ENCODE measurements at places on chromosomes 2 and 18. TPM values are rescaled to one million over a fixed set of nuclear protein-coding genes. Genes with fewer than 3 reads are reported as not detected.

The FAM228A gene
- 0.27 TPM for total RNA-seq

DNA sequence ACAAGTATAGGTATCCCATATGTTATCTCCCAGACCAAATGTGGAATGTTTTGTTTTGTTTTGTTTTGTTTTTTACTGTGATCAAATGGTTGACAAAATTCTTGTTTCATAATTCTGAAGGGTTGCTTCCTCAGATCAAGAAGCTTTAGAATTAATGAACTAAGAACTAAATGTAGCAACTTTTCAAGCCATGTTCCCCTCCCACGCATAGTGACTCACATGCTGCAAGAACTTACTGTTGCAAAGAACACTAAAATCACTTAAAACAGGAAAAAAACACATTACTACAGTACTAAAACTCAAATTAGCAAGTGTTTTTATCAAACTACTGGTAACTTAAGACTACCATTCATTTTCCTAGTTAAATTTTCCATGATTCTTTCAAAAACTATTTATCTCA, 30.6 kb downstream of the HNRNPLL start:
- no peak for DNase-seq

The LINC00305 gene
- not detected for total RNA-seq

The MRPL53 gene
- total RNA-seq, result 61.5 TPM

DNA sequence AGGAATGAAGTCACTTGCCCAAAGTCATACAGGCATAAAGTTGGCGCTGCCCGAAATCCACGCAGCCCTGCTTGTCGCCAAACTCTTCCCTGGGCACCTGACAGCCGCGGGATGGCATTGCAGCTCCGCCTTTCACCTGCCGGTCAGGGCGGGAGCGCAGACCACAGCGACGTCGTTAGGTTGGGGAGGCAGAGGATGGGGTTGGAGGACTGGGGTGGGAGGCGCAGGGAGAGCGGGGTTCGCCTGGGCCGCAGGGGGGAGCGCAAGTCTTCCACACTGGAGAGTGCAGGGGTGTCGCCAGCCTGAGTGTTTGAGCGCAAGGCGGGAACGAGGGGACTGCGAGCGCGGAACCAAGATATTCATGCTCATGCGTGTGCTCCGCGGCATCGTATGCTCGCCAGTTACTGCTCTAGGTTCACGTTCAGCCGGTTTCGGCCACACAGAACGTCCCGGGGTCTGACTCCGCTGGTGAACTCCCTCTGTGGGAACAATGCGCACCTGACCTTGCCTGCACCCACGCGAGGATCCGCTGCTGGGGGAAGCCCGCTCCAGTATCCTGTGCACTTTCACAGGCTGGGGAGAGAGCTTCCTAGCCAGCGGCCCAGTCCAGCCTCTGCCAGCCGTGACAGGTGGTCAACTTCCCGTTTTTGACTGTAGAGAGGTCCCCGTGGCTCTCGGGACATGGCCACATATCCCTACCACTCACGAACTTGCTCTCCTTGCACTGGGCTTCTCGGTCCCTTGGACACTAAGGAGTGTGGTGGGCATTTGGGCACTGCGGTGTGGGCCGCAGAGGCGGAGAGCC, 767 bp upstream of the NPPC start:
- DNase-seq, result no peak

DNA sequence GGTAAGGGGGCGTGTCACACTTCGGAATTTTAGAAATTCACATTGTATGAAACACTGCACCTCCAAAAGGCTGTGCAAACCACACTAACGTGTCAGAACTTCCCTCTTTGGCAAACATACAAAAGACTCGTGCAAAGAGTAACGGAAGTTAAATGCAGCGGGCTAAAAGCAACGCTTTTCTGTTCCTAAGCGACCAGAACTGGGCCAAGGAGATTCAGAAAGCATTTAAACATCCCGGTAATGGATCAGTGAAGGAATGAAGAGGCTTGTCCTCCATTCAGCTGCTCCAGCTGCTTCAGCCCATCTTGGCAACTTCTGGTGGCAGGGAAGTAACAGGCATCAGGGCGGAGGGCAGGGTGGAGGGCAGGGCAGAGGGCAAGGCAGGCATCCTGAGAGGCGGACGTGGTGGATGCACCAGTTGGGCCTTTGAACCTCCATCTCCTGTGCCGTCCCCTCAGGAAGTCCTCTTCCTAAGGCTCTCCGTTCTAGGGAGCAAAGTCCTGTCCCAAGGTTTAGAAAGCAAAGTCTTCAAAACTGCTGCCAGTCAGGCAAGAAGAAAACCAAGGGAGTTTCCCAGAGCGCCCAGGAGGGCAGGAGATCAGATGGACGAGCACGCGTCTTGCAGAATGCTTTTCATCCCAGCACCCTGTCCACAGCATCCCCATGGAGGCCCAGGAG, 230.7 kb downstream of the ZNF516 start:
- DNase-seq, result no peak

- no peak for DNase-seq
These were observed 1.1 kb upstream of the HOXD11 start for GRCh38 chr2:176105730-176106580.

The FAM110C gene
- total RNA-seq, result not detected

DNA sequence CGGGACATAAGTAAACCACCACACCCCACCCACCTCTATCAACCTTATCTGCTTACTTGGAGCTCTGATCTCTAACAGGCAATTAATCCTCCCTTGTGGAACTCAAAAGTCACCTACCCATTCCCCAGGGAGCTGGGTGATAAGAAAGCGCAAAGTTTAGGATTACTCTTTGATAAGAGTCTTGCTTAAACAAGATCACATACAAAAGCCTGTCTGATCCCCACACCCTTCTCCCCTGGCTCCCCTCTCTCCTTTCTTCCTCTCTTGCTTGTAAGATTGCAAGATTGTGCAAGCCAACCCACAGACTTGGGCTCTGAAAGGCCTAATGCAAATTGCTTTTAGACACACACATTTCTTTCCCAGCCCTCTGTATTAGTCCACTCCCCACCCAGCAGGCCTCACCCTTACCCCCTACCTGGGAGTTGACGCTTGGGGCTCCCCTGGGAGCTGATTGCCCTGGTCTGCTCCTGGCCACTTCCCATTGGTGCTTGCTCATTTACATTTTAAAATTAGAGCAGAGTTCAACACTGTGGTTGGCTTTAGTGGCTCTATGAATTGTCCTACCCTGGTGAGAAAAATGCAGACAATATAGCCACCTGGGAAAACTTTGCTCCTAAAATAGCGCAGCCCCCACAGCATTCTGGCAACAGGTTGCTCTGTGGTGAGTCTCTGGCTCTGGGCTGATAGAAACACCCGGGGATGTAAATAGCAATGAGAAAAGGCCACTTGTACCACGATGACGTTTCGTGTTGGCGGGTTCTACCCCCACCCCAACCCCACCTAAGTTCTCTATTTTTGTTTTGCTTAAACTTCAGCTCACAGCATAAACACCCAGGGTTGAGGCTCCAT, 92.8 kb upstream of the MSH2 start:
- DNase-seq, result peak; percentile 73

DNA sequence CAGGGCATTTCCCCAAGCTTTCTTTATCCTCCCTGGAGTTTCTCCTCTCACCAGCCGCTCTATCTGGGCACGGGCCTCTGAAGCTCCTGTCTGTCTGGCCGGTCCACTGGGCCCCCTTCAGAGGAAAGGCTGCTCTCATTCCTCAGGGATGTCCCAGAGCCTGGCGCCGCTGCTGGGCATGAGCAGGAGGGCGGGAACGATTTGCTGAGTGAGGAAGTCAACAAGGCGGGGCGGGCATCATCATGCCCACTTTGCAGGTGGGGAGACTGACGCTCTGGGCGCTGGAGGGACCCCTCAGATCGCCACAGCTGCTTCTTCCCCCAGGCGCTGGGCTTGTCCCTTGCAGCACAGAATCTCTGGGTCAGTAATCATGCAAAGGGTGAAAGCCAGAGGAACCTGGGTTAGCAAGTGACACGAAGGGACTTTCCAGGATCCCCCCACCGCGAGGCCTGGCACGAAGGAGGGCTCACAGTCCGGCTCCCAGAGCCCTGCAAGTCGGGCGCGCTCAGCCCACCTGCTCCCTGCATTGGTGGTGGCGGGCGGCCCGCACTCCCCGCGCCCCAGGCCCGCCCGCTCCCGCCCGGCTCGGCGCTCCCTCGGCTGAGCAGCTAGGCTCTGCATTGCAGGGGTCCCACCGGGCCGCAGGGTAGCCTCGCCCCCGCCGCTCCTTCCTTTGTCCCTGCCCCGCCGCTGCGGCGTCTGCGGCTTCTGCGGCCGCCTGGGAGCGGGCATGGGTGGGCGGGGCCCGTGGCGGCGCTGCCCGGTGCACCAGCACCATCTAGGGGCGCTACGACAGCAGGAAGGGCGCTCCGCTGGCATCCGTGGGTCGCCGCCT, 157.8 kb downstream of the CYRIA start:
- DNase-seq, result no peak

The TMEM247 gene
- not detected for total RNA-seq

DNA sequence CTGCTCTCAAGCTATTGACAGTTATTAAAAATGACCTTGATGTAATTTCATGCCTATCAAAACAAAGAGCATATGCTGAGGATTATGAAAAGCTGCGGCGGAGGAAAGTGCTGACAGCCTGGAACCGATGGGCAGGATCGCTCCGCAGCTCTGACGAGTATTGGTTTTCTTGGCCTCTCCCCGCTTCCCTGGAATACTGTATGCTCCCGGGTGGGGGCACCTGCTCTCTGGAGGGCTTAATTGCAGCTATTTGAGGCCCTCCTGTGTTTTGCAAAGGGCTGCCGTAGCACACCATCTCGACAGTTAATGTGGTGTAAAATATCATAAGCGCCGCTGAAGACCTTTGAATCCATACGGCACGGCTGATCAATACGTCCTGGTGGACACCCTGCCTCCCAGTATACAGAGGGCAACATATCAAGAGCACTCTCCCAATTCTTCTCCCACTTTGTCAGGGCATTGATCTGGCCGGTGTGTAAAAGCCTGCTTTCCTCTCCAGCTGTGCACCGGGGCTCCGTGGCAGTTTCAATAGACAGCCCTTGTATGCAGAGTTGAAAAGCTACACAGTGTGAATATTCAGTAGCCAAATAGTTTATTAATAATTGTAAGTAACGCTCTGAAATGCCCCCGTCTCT, 662.4 kb downstream of the GALR1 start:
- no peak for DNase-seq

DNA sequence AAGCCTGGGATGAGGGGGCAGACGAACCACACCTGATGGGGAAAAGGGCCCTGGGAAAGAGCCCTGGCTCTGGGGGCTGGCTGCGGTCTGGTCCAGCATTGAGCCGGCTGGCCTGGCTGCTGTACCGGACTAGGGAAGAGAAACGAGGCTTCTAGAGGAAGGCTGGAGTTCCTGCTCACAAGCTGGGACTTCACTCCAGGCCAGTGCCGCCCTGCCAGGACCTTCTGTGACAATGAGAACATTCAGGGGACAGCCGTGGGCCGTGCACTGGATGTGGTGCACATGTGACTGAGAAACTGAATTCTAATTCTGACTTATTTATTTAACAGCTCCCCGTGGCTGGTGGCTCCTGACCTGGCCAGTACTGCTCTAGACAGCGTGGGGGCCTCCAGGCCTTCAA, 269.3 kb downstream of the HDAC4 start:
- no peak for DNase-seq

The CAPG gene
- total RNA-seq, result 210 TPM
